ENCODE measurements at places on chromosomes 7 and 10.

GRCh38 chr7:139494835-139495579, 11.5 kb upstream of the KLRG2 start:
- no peak for DNase-seq

- DNase-seq = peak; percentile 39
Observed at GRCh38 chr10:13659887-13660550, 73.3 kb downstream of the PRPF18 start.

GRCh38 chr10:109348324-109348723, 575.0 kb downstream of the XPNPEP1 start:
- no peak for DNase-seq

GRCh38 chr10:8137272-8137681, 82.8 kb downstream of the GATA3 start:
- DNase-seq = no peak

GRCh38 chr7:48441848-48442492, 270.7 kb downstream of the ABCA13 start:
- DNase-seq = no peak

DNA sequence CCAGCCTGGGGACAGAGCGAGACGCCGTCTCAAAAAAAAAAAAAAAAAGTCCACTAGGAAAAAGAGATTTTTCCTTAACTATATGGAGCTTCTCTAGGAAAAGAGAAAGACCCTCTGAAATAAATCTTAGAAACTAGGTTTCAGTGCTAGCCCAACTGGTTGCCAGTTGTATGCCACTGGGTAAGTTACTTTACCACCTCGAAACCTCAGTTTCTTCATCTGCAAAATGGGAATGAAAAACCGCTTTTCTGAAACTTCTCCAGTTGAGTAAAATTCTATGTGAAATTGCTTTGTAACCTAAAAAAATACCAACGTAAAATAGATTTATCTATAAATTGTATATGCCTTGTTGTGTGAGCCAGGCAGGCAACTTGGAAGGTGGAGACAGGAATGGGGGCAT, 16.5 kb upstream of the EIF5AL1 start:
- DNase-seq = no peak

DNA sequence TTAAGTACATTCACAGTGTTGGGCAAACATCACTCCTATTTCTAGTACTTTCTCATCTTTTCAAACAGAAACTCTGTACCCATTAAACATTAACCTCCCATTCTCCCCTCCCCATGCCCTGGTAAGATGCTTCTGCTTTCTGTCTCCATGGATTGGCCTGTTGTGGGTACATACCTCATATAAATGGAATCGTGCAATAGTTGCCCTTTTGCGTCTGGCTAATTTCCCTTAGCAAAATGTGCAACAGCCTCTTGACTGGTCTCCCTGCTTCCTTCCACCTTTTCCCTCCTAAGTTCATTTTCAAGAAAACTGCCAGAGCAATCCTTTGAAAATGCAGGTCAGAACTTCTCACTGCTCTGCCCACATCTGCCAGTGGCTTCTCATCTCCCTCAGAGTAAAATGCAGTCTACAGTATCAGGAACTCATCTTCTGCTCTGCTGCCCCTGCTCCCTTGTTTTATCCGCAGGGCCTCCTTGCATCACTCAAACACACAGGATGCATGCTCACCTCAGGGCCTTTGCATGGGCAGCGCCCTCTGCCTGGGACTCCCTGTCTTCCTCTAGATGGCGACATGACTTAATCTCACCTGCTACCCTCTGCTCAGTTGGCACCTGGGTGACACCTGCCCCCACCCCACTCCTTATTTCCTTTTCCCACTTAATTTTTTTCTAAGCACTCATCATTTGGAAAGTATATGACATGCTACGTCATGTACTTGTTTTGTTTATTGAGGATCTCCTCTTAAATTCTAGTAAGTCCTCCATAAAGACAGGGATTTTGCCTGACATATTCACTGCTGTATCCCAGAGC, 44.3 kb upstream of the ECHDC3 start:
- no peak for DNase-seq

- DNase-seq = no peak
Observed at GRCh38 chr7:107816011-107816566, 13.1 kb upstream of the SLC26A3 start.

DNA sequence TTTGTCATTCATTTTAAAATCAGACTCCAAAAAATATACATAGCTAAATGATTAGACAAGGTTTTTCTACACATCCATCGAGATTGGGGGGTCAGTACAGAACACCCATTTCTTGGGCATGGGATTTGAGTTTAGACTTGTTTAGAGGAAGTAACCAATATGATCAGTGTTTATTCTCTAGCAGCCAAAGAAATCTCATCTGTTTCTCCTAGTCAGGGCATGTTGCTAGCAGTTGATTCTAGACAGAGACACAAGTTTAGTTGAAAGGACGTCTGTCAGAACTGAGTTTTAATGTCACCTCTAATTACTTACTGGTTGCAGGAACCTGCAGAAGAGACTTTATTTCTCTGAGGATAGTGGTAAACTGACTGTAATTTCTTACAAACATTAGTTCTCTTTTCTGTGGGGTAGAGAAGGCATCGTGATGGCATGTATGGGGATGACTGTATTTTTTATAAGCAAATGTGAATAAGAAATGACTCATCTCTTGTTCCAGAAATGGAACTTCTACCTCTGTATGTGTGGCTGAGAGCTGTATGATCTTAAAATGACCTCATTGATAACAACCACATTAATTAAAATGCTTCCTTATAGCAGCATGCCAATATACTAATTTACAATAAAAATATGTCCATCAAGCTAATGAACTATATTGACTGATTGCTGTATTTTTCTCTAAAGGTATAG, 30.6 kb upstream of the RHOBTB1 start:
- DNase-seq = no peak

DNA sequence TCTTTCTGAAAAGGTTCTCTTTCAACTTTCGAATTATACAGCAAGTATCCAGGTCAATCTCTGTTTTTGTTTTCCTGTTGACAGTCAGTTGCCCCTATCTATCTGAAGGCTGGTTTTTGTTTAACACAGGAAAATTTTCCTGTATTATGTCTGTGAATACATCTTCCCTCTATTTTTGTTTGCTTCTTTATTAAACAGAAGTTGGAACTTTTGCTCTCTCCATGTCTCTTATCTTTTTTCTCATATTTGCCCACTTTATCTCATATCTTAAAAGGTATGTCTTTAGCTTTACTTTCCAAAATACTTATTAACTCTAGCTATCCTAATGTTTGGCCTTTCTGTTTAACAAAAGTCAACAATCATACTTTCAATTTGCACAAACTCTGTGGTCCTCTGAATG, 95.0 kb downstream of the BRAF start:
- no peak for DNase-seq

DNA sequence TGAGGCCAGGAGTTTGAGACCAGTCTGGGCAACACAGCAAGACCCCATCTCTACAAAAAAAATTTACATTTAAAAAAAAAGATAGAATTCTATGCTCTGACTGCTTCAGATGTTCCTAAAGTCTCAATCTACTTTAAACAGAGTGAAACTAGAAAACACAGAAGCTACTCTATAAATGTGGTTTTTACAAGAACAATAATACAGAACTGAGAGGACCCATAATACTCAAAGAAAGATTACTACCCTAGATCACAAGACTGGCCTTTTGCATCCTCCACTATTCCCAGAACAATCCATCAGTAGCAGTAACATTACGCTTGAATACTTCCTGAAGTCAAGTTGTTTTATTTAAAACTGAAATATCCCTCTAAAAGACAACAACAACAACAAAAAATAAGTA, 119.4 kb downstream of the ZFAND4 start:
- DNase-seq = no peak

DNA sequence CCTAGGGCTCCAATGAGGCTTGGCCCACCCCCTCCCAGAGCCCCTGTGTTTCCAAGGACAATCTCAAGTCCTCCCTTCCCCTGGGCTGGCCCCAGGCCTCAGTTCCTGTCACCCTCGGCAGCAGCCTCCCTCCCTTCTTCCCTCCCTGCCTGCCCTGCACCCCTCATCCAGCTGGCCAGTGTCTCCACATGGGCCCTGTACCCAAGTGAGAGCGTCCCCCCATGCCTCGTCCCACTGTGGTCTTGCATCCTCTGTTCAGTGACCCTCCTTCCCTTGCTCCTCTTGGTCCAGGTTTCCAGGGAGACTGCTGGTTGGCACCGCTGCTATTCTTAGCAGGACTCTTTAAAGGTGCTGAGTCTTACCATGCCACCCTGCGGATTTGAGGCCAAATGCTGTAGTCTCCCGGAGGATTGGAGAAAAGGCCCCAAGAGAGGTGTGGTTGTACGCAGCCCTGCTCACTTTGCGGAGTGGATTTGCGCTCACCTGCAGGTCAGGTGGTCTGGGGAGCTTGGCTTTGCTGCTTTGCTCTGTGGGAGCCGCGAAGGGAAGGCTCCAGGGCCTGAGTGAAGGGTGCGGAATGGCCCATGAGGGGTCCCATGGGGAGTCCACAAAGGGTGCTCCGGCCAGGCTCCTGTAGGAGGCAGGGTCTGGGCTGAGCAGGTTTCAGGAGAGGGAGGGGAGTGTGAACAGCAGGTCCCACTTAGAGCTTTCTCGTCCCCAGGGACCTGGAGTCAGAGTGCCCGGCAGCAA, 519.2 kb downstream of the TCERG1L start:
- no peak for DNase-seq

- no peak for DNase-seq
Observed at GRCh38 chr7:41907444-41907843, 204.6 kb upstream of the INHBA start.

GRCh38 chr10:80186364-80187012, 18.8 kb downstream of the ANXA11 start:
- DNase-seq = no peak

DNA sequence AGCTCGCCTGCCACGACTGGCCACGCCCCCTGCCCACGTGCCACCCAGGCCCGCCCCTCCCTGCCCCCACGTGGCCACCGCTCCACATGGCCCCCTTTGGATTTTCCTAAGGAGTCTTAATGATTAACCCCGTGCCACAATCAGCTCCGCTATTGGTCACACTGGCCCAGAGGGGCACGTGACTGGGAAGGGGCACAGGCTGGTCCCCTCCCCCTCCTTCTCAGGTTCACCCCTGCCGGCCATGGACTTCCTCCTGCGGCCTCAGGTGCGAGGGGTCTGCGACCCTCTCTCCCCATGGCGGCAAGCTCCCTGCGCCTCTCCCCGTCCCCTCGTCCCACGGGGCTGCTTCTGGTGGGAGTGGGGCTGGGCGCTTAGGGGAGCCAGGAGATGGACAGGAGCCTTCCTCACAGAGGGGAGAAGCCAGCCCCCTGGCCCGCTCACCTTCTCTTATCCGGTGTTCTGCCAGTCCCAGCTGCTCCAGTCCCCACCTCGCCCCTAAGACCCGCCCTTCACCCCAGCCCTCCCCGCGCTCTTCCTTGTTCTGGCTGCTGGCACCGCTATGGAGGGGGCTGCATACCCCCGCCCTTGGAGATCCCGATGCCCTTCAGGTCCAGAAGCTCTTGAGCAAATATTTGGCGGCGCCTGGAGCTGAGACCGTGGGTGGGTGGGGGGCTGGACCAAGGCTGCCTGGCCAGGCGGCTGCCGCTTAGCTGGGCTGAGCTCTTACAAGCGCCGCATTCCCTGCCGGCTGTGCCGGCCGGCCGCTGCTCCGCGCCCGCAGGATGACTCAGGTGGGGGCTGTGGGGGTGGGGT, 3.2 kb downstream of the SLC4A2 start:
- DNase-seq = no peak
